ENCODE measurements at places on chromosomes 2 and 18. TPM values are rescaled to one million over a fixed set of nuclear protein-coding genes. Genes with fewer than 3 reads are reported as not detected.

DNA sequence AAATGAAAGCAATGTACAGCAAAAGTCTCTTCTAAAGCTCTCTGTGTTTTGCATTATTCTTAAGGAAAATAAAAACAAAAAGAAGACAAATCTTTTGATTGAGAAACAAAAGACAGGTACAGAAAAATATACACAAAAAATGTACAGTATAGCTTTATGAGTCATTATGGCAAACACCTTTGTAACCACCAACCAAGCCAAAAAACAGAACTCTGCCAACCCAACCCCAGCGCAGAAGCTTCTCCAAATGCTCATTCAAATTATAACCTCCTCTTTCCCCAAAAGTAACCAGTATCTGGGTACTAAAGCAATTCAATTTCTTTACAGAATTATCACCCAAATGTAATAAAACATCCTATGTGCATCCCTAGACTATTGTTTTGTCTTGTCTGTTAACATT is 255.9 kb upstream of the STON1 start:
- no peak for DNase-seq

- DNase-seq, result no peak
These were observed 83.4 kb downstream of the COL6A3 start for GRCh38 chr2:237330541-237330940.

DNA sequence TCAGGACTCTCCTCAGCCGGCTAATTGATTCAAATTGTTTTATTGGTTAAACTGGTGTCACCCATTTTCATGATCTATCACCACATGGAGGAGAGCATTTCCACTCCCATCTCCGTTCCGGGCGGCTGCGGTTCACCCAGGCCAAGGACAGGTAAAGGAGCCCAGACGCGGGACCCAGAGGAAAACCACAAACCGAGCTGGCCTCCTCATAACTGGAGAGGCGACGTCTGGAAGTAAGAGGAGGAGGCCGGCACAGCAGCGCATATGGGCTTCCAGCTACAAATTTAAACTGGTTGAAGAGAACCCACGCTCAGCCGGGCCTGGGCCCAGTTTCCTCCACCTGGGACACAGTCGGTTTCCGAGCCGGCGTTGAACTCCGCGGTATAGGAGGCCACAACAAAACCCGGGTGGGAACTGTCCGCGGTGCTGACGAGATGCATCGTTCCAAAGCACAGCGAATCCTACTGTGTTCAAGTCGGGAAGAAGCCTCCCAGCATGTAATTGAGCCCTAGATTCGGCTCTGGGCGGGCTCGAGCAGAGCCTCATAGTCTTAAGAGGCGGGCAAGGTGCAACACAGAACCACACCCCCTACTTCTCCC is 3.0 kb upstream of the SKOR2 start:
- DNase-seq, result peak; percentile 22

DNA sequence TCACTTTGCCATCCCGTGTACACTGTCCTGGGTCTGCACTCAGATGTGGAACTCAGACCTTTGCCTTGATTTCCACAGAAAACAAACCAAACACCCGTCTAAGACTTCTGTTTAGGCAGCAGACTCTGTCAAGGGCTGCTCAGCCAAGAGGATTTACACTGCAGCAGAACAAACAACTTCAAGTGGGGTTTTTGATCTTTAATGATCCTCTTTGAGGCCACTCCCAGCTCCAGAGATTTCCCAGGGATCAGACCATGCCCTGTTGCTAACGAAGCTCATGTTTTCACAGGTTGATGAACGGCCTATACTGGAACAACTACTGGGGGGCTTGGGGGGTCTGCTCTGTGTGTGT is 52.5 kb upstream of the LGALSL start:
- DNase-seq, result no peak

DNA sequence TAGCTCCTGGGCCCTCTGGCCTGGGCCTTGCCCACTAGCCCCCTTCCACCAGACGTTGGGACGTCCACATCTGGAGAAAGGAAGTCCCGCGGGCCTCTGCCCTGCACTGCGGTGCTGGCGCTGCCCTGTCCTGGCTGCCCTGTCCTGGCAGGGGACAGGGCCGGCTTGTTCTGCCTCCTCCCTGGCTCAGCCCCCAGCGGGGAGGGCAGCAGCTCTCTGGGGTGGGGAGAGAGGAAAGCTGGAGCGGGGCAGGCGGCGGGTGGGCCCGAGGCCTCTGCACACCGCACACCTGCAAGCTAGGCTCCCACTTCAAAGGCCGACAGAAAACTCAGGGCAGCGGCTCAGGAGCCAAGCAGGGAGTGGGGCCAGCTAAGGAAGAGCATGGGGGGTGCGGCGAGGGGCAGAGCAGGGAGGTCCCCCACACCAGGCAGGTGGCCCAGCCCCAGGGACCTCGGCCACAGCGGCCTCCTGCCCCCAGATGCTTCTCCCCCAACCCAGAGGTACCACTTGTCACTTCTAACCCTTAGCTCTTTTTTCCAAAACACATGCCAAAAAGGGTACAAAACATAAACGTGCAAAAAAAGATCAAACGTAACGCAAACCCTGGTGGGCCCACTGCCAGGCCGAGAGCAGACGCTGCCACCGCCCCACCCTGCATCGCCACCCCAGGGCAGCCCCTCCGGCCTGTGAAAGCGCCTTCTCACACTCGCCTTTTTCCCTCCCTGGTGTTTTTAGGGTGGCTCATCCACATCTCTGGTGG is 13.5 kb downstream of the SNED1 start:
- DNase-seq, result no peak

- no peak for DNase-seq
These were observed 170.9 kb downstream of the INHBB start for GRCh38 chr2:120516679-120517314.

SCG2 gene
- total RNA-seq, result not detected

Measured in dermis microvascular lymphatic vessel endothelial cell (primary cell).